Stimulated activated CD4-positive, alpha-beta T cell treated with anti-CD3 and anti-CD28 coated beads, TNF-alpha, amount 100 ng/mL, for 4 hours (primary cell): ENCODE measurements at places on chromosomes 2 and 18.

DNA sequence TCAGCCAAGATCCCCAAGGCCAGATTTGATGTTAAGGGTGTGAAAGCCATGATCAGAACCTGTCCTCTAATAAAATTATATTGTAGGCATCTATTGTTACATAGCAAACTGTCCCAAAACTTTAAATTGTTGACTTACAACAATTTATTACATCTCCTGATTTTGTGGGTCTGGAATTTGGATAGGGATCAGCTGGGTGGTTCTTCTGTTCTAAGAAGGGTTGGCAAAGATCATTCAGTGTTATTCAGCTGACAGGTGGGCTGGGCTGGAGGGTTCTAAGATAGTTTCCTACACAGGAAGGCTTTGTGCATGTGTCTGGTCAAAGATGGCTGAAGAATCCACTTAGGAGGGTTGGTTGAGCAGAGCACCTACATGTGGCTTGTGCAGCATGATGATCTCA is 50.0 kb downstream of the SOCS6 start:
- DNase-seq: no peak

DNA sequence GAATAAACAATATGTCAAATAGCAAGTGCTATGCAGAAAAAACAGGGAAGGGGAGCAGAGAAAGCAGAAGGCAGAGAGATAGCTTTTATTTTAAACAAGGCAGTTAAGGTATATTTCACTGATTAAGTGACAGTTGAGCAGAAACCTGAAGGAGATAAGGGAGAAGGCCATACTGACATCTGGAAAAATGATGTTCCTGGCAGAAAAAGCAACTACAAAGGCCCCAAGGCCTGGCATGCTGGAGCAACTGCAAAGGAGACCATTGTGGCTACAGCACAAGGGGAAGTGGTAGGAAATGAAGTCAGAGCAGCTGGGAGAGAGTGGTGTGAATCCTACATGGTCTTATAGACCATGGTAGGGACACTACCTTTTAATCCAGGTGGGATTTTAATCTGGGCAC is 8.9 kb upstream of the PCBP1 start:
- no peak for DNase-seq

GRCh38 chr2:18834341-18834740 is 245.0 kb upstream of the NT5C1B start:
- no peak for DNase-seq

DNA sequence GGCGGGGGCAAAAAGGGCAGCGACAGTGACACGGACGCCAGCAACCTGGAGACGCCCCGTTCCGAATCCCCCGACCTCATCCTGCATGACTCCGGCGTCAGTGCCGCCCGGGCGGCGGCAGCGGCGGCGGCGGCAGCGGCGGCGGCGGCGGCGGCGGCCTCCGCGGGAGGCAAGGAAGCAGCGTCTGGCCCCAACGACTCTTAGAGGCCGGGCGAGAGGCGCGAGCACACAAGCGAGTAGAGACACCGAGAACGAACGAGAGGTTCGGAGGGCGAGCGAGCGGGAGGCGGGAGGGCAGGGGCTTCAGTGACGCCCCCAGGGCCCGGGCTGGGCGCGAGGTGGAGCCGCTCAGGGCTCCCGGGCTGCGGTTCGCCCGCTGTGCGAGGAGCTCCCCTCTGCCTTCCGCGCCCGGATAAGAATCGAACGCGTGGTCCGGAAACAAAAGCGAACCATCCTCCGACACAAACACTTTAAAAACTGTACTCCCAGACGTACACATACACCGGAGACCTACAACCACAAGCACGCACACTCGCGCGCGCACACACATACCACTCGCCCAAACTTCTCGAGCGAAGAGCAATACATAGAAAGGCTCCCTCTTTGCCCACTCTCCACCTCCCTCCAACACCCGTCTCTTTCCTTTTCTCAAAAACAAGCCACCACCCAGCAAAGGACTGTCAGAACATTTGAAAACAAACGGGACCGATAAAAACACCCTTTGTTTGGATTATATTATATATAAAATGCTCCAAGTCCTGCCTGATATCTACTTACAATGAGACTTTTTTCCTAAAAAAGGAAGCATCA is 2.8 kb downstream of the SP9 start:
- no peak for DNase-seq

GRCh38 chr2:171469176-171469575 is 35.1 kb downstream of the DCAF17 start:
- no peak for DNase-seq

- no peak for DNase-seq
These were observed 225.4 kb upstream of the SIX3 start for GRCh38 chr2:44716131-44716530.

GRCh38 chr2:43484323-43484930 is 111.4 kb downstream of the THADA start:
- no peak for DNase-seq

- no peak for DNase-seq
These were observed 74.8 kb downstream of the AKAIN1 start for GRCh38 chr18:5122272-5122671.

DNA sequence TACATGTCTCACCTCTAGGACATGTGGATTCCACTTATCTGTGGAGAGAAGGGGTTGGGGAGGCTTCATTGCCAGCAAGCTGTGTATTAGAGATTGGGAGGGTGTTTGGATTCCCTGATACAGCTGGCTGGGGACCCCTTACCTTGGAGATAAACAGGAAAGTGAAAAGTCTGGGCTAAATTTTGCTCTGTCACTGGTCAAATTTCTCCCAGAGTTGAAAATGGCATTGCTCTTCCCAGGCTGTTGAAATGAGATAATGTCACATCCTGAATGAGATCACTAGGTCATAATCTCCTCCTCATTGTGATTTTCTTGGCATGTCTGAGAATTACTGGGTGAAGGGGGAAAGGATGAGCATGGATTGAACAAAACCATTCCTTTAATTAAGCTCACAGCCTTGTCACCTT is 265.0 kb upstream of the PARD3B start:
- no peak for DNase-seq

DNA sequence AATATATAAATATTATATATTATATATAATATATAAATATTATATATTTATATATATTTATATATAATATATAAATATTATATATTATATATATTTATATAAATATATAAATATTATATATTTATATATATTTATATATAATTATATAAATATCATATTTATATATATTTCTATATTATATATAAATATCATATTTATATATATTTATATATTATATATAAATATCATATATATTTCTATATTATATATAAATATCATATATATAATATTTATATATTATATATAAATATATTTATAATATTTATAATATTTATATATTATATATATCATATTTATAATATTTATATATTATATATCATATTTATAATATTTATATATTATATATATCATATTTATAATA is 321.4 kb downstream of the CDH2 start:
- DNase-seq: no peak

DNA sequence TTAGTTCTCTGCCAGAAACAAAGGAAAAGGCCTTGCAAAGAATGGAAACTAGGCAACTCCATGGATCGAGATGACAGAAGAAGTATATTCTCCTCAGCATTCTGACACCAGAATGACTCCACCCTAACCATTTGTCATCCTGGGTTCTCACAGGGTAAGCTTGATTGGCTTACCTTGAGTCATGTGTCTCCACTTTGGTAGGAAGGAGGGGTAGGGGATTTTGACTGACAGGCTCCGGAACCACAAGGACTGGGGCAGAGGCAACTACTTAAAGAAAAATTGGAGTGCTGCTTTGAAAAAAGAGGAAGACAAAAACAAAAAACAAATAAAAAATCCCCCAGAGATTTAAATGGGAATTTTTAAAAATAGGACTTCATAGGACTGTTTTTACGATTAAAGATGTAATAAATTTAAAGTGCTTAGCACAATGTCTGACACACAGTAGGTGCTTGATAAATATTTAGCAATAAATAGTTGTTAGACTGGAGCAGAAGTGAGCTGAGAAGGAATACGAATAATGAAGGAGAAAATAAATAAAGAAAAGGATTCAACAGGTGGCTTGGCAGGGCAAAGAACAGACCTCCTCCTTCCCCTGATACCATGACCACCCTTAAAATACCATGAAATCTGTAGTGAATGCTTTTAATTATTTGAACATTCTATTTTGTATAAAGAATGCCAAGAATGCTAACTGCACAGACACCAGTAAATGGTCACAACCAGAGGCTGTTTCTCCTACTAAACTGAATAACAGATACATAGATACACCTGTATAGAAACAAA is 230.2 kb downstream of the CDCA7 start:
- no peak for DNase-seq

- no peak for DNase-seq
These were observed 30.0 kb upstream of the IL18RAP start for GRCh38 chr2:102392942-102393341.

DNA sequence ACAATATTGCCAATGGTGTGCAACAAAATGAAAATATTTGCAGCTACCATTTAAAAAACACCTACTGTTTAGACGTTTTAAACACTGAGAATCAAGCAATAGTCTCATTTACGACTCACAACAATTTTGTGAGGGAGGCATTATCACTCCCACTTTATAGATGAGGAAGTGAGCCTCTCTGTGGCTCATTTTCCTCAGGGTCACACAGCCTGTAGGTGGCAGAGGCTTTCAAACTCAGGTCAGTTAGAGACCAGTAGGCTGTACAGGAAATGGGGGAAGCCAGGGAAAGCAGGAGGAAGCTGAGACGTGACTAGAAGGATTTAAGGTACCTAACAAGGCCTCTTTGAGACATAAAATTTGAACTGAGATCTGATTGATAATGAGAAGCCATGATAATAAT is 95.0 kb upstream of the ZNF521 start:
- no peak for DNase-seq

DNA sequence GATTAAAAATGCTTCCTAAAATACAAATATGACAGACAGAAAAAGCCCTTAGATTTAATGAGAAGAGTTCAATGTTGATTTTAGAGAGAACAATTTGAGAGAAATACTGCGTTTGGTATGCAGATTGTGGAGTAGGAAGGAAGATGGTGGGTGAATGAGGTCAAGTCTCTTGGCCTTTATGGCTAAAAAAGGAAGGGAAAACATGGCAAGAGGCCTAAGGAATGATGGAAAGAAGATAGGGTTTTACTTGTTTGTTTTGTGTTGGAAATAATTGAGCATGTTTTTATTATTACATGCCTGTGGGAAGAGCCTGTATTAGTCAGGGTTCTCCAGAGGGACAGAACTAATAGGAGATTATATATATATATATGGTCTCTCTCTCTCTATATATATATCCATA is 318.1 kb downstream of the TRIB2 start:
- DNase-seq: no peak

DNA sequence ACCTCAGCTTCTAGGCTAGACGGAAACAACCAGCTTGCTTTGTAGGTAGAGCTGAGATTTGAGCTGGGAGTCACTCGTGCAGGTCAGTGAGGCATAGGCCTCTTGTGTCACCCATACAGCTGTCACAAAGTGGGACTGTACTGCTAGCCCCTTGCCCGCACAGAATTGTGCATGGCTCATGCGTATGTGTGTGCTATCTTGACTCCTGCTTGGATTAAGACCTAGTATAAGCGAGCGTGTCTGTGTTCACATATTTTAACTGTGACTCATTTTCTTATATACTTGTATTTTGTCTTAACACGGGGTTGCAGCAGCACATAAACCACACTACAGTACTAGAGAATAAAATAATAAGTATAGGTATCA is 20.1 kb downstream of the CEP68 start:
- no peak for DNase-seq

DNA sequence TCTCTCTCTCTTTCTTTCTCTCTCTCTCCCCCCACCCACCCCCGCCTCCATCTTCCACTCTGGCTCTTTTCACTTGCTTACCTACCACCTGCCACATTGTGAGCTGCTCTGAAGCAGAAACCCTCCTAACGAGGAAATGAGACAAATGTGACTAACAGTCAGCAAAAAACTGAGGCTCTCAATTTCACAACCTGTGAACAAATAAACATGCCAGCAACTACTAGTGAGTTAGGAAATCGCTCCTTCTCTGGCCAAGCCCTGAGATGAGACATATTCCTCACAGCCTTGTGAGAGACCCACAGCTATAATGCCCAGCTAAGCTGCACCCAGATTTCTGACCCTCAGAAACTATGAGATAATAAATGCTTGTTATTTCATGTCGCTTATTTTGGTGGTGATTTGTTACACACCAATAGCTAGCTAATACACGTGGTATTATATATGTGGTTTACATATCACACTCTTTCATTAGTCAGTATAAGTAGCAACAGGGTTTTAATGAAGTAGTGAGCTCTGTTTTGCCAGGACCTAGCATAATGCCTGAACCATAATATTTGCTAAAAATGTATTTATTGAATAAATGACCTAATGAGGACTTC is 8.4 kb upstream of the ZNF521 start:
- DNase-seq: no peak

DNA sequence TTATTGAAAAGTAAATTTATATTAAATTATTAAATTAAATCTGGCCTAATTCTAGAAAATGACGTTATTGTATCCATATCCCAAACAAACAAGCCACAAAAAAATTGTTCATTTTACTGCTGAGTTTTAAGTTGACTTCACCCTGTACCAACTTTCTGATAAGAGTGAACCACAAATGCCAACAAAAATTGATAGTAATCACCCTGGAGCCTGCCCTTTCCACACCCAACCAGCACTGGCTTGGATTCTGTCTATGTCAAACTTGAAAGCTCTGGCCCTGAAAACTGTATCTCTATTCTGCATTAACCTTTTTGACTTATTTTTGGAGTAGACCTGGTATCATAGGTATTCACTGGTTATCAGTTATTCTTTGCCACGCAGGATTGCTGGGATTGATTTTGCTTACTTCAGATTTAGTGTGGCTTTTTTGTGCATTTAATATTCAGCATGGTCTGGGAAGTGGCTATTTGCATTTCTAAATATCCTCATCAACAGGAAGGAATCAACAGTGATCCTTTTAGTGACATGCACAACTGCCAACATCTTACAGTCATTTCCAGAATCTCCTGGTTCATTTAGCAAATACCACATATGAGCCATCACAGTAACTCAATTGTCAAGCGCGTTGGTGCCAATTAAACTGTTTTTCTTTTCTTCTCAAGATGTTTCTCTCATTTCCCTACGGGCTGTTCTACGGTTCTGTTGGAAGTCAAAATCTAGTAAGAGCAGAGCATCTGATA is 11.4 kb upstream of the SRBD1 start:
- DNase-seq: no peak
